ENCODE measurements at places on chromosomes 5 and 9.

- DNase-seq, result no peak
Measured at GRCh38 chr5:73805449-73805848, 179.5 kb downstream of the ARHGEF28 start.

DNA sequence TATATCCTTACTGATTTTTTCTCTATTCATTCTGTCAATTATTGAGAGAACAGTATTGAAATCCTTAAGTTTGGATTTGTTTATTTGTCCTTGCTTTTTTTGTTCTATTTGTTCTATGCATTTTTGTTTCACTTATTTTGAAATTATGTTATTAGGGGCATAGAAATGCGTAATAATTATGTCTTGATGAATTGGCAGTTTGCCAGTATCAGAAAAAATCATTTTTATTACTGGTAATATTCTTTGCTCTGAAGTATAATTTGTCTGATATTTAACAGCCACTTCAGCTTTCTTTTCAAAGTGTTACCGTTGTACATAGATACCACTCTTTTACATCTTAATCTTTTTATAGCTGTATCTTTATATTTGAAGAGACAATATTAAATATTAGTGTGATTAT, 2090.9 kb upstream of the WWC1 start:
- no peak for DNase-seq

DNA sequence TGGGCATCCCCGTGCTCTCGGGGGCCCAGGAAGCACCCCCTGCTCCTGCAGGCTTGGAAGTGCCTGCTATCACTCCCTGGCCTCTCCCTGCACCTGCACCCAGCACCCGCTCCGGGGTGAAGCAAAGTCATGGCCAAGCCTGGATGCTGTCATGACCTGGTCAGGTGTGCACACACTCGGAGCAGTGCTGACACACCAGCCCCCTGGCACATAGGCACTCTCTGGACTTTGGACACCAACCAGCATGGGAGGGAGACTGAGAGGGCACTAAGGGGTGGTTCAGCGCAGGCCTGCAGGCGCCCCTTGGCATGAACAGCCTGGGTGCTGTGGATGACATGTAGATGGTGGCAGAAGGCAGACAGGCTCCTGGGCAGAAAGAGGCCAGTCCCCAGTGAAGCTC, 158.6 kb downstream of the GHR start:
- DNase-seq, result no peak

DNA sequence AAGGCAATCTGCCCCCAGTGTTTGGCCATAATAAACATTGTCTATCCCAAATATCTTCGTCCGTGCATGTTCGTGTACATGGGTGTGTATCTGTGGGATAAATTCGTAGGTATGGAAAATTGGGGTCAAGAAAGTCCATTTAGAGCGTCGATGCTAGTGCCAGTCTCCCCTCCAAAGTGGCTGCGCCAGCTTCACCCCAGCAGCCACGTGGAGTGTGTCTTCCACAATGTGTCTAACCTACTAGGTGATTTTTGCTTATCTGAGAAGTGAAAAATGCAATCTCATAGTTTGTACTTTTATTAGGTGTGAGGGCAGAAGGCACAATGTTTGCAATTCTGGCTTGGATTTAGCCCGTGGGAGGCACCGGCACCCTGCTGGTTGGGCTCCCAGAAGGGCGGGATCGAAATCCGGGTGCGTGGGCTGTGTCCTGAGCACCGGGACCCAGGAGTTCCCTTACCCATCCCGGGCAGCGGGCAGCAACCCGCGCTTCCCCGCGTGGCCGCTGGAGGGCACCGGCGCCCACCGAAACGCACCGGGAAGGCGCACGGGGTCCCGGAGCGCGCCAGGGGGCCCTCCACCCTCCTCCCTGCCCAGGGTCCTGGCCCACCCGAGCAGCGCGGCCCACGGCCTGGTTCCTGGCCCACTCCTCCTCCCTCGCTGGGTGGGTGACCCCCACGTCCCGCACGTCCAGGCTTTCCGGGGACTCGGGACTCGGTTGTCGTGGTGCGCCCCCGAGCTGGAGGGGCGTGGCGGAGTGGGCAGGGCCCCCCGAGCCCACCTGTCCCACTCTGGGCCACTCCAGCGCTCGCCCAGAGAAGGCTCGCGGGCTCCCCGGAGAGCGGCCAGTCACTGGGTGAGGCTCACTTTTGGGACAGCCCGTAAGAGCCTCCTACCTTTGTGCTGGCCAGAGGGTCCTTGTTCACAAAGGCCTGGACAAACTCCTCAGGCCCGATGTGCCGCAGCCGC, 55.4 kb upstream of the RNF130 start:
- no peak for DNase-seq

GRCh38 chr9:130692321-130692720, 1.3 kb upstream of the EXOSC2 start:
- DNase-seq, result no peak

DNA sequence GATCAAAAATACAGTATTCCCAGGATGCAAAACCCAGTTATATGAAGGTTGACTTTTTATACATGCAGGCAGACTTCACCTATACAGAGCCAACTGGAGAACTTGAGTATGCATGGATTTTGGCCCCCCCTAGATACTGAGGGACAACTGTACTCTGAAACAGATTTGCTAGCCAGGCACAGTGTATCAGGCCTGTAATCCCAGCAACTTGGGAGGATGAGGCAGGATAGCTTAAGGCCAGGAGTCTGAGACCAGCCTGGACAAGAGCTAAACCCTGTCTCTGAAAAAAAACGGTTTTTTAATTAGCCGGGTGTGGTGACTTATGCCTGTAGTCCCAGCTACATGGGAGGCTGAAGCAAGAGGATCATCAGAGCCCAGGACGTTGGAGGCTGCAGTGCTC, 21.9 kb downstream of the PTBP3 start:
- DNase-seq, result no peak

GRCh38 chr9:130173666-130173983, 1.4 kb downstream of the NCS1 start:
- no peak for DNase-seq

- no peak for DNase-seq
Measured at GRCh38 chr5:91741764-91742505, 358.8 kb upstream of the ARRDC3 start.

GRCh38 chr5:134732819-134733218, 5.5 kb upstream of the CAMLG start:
- no peak for DNase-seq

GRCh38 chr5:84259283-84260045, 125.2 kb downstream of the EDIL3 start:
- no peak for DNase-seq

DNA sequence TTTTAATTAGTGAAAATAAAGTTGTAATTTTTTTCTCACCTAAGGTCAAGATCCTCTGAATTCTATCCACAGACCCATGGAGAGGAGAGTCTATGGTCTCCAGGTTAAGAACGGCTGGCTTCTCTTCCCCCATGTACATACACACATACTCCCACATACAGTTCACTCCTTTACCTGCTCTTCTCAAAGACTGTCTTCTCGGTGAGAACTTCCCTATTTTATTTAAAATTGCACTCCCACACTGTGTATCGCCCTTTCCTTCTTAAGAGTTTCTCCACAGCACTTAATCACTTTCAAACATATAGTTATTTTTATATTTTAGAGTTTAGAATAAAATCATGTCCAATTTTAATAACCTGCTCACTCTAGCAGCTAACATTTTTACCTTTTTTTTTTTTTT, 3.6 kb upstream of the JADE2 start:
- no peak for DNase-seq

GRCh38 chr9:128056086-128056485, 11.0 kb downstream of the NAIF1 start:
- DNase-seq, result no peak

DNA sequence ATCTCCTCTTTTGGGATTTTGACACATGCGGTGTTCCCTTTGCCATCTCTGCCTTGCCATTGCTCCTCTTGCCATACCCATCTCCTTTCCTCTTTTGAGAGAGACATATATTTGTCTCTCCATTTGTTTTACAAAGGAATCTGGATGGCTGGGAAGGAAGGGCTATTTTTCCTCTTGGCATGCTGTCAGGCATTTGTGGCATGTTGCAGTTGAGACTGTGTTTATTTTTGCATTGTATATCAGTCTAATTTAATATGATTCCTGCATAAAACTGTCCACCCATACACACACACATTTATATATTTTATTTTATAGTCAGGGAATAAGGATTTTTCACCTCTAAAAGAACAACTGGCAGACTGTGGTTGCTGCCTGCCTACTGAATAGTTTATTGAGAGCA, 1105.8 kb upstream of the SEMA6A start:
- no peak for DNase-seq

GRCh38 chr5:34905564-34905963, 9.7 kb downstream of the RAD1 start:
- no peak for DNase-seq

- DNase-seq, result no peak
Measured at GRCh38 chr5:59682542-59682941, 211.0 kb downstream of the PDE4D start.

DNA sequence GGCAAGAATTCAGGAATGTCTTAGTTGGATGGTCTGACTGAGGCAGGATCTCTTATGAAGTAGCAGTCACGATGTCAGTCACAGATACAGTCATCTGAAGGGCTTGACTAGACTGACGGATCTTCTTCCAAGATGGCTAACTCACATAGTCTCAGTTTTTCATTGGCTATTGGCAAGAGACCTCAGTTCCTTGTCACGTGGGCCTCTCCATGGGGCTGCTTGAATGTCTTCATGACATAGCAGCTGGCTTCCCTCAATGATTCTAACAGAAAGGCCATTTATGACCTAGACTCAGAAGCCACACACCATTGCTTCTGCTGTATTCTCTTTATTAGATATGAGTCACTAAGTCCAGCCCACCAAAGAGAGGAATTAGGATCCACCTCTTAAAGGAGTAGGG, 4.7 kb downstream of the APC start:
- no peak for DNase-seq

- DNase-seq, result no peak
Measured at GRCh38 chr9:119477197-119477596, 108.0 kb upstream of the BRINP1 start.

- no peak for DNase-seq
Measured at GRCh38 chr5:73638344-73639095, 12.5 kb downstream of the ARHGEF28 start.

- no peak for DNase-seq
Measured at GRCh38 chr9:127858041-127858512, 3.6 kb upstream of the ENG start.

All from omental fat pad (tissue), 4 donors.